ENCODE measurements at places on chromosomes 6 and 20. TPM values are rescaled to one million over a fixed set of nuclear protein-coding genes. Genes with fewer than 3 reads are reported as not detected.

Gene GSTA4
- 8.1 TPM for total RNA-seq

Gene EIF6
- 159 TPM for total RNA-seq

Gene GGTLC1
- total RNA-seq: not detected

Gene SLC17A9
- total RNA-seq: 20.1 TPM

Gene PRR18
- total RNA-seq: 0.35 TPM

Gene CYP21A2
- total RNA-seq: not detected

Gene HS3ST5
- not detected for total RNA-seq

Gene C4B
- total RNA-seq: 0.69 TPM

Gene PKHD1
- not detected for total RNA-seq

Gene CAPN11
- not detected for total RNA-seq

Gene TUBB1
- not detected for total RNA-seq

Gene NELFCD
- total RNA-seq: 57.7 TPM

Gene CD24
- 305 TPM for total RNA-seq

Gene SOBP
- 0.59 TPM for total RNA-seq

Gene BACH2
- 0.15 TPM for total RNA-seq

Gene GPR6
- total RNA-seq: not detected

Gene HRH3
- total RNA-seq: not detected

Gene DDO
- 0.89 TPM for total RNA-seq

Gene TRIM10
- total RNA-seq: not detected

Gene DPM1
- total RNA-seq: 102 TPM

Gene OOEP
- total RNA-seq: not detected

Gene WFDC12
- total RNA-seq: not detected

Gene GNAS-AS1
- 1.7 TPM for total RNA-seq

Gene ERVFRD-1
- not detected for total RNA-seq

Gene DSP
- 0.07 TPM for total RNA-seq

Gene CGAS
- total RNA-seq: 12.6 TPM

Gene EMILIN3
- 0.25 TPM for total RNA-seq

Gene IL20RA
- not detected for total RNA-seq

Gene RFX6
- not detected for total RNA-seq

Gene PTPRA
- 33.0 TPM for total RNA-seq

Gene ZNF341
- 2.4 TPM for total RNA-seq

Gene MATN4
- not detected for total RNA-seq

Gene NINL
- total RNA-seq: 2.8 TPM

Gene IBTK
- 57.0 TPM for total RNA-seq

Gene CD83
- total RNA-seq: 1.7 TPM

Gene CST5
- total RNA-seq: not detected

Gene ZSCAN23
- total RNA-seq: not detected

Gene CLVS2
- total RNA-seq: not detected

Gene PAK5
- not detected for total RNA-seq

Gene POLH
- 8.3 TPM for total RNA-seq

Gene CUTA
- total RNA-seq: 132 TPM

Gene SLC17A1
- not detected for total RNA-seq

Measured in NCI-H460 (cell line).